ENCODE measurements at places on chromosomes 4 and X.

DNA sequence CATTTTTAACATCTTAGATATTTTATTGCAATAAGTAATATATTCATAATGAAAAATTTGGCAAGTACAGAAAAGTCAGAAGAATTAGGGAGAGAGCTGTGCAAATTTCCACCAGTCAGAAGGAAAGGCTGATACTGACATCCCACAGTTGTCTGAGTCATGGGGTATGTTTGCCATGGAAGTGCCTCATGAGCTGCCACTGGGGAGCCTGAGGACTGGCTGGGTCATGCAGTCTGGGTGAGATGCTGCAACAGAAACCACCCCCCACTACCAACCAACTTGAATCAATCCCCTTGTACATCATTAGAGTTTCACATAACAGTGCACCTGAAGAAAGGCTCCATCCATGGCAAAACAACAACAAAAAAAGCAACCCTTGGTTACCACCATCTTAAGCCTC, 45.2 kb upstream of the ENPP6 start:
- no peak for DNase-seq

DNA sequence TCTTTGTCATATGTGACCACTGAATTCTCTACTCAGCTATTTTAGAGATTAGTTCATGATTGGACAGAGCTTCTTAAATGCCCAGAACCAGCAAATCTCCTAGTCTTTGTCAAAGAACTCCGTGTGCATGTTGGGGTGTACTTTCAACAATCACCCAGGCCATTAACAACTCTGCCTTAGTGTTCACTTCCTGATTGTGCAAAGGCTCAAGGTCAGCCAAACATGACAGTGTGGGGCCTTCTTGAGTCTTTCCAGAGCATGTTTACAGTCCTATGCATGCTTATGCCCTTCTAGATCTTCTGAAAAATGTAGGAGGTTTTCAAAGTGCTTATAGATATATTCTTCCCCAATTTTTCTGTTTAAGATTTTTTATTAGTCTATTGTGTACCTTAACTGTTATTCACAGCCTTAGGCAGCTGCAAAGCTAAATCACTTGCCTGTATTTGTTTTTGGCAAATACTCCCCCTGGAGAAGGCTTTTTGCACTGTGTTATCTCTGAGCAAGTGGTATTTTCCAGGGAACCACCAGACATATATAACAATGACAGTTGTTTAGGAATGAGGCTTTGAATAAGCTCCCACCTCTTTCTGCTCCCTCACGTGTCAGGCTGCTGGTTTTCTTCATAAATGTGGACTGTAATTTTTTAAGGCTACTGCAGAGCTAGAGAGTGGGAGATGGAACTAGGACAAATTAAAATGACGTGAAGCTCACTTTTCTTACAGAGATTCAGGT, 24.0 kb upstream of the DRP2 start:
- no peak for DNase-seq

DNA sequence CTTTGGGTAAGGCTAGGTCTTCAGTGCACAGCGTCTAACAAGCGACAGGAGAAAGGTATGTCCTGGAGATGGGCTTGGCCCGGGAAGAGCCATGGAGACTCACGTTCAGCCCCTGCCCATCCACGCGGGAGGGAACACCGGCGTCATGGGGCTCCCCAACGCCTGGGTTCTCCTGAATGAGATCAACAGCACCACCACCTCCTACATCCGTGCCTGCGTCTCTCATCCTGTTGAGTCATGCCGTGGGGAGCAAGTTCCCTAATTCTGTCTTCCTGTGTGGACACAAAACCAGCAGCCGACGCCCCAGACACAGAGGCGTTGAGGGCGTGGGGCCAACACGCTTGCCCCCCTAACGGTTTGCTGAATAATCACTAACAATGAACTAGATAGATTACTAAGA, 20.1 kb upstream of the IL3RA start:
- no peak for DNase-seq

DNA sequence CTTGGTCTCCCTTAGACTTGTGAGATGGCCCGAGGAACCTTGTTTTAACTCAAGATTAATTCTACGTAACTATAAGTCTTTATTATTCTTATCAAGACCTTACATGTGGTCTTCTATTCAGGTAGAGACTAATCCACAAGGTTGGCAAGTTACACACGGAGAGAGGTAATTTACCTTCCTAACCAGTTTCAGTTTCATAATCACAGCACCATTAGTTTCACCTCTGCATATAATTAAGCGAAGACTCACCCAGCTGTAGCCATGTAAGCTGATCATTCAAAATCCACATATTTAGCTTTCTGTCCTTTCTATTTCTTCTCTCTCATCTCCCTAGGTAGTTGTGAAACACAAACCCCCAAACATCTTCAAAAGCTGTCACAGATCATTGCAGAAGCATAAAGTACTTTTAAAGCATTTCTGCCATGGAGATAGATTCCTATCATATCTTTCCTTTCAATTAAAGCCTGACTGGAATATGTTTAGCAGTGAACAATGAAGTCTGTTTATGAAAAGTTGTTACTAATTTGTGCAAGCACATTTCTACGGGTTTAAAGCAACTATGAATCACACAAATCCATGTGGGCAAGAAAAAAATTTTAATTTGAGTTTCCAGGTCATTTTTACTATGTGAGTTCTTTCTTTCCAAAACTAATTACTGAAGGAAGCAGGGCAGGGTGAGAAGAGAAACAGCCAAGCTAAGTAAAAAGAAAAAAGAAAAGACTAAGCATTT, 78.5 kb downstream of the BTC start:
- DNase-seq, result no peak

GRCh38 chr4:89904524-89904923, 9.9 kb downstream of the MMRN1 start:
- no peak for DNase-seq

- DNase-seq, result no peak
These were observed 459.0 kb downstream of the PDGFC start for GRCh38 chr4:156512622-156513021.

DNA sequence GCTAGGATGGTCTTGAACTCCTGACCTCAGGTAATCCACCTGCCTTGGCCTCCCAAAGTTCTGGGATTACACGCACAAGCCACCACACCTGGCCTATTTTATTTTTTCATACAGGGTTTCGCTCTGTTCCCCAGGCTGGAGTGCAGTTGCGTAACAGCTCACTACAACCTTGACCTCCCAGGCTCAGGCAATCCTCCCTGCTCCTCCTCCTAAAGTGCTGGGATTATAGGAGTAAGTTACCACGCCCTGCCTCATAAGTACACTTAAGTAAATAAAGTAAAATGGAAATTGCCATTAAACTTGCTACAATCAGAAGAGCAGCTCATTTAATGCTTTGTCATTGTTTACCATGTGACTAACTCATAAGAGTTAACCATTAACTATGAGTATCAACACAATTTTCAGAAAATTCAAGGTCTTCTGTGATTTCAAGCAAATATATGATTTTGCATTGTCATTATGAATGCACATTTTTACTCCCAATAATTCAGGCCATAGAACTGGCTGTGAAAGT, 12.3 kb downstream of the UGDH start:
- no peak for DNase-seq

- no peak for DNase-seq
These were observed 13.7 kb downstream of the SEPTIN11 start for GRCh38 chr4:76963131-76963750.

- no peak for DNase-seq
These were observed 64.9 kb downstream of the ANKRD17 start for GRCh38 chr4:73193659-73194058.

Data from activated CD8-positive, alpha-beta memory T cell treated with anti-CD3 and anti-CD28 coated beads for 1 hour (primary cell).